AG04450 (cell line): ENCODE measurements at places on chromosomes 3 and 15. TPM values are rescaled to one million over a fixed set of nuclear protein-coding genes. Genes with fewer than 3 reads are reported as not detected.

Gene RAD54L2
- polyA plus RNA-seq: 8.1 and 9.6 TPM in 2 replicates

GRCh38 chr3:22089284-22089683, 338.3 kb upstream of the ZNF385D start:
- DNase-seq: no peak

- no peak for DNase-seq
Observed at GRCh38 chr3:160069986-160070385, 81.4 kb downstream of the IL12A start.

GRCh38 chr3:136544532-136544931, 207.6 kb downstream of the STAG1 start:
- DNase-seq: no peak

GRCh38 chr15:39161096-39161495, 419.8 kb upstream of the THBS1 start:
- DNase-seq: no peak

GRCh38 chr3:3998140-3998922, 199.1 kb downstream of the LRRN1 start:
- DNase-seq: no peak

GRCh38 chr3:40869013-40869412, 330.3 kb upstream of the CTNNB1 start:
- no peak for DNase-seq

GRCh38 chr3:49701388-49702077, 12.2 kb downstream of the RNF123 start:
- DNase-seq: no peak
